ENCODE measurements at places on chromosomes 11 and 22. TPM values are rescaled to one million over a fixed set of nuclear protein-coding genes. Genes with fewer than 3 reads are reported as not detected.

Gene DMC1
- total RNA-seq: 0.78 TPM

Gene MUC5AC
- under 0.01 TPM for total RNA-seq

Gene CNGA4
- not detected for total RNA-seq

Gene MOGAT2
- total RNA-seq: not detected

Gene NXPE2
- not detected for total RNA-seq

Gene SLC29A2
- 14.2 TPM for total RNA-seq

Gene USP2
- total RNA-seq: 3.9 TPM

DNA sequence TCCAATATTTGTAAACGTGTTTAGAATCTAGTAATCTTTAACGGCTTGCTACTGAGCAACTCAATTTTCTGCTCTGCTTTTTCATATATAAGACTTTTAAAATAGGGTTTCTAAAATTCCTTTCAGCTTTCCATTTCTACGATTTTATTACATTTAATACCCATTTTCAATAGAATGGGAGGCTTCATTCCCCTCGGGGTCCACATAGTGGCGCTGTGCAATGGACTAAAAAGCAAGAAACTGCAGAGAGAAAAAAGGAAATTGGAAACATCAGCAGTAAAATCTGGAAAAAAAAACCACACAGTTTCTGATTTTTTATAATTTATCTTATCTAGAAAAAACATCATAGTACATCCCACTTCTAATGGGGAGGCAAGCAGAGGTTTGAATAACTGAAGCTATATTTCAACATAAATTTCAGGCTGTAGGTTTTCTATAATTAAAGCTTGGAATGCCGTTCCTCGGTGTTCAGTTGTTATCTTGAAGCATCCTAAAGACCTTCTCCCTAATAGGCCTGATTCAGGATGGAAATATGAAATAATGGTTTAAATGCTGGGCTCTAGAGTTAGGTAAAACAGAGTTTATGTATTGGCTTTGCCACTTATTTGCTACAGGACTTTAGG lies 18.7 kb upstream of the JHY start:
- peak; percentile 62 for DNase-seq

DNA sequence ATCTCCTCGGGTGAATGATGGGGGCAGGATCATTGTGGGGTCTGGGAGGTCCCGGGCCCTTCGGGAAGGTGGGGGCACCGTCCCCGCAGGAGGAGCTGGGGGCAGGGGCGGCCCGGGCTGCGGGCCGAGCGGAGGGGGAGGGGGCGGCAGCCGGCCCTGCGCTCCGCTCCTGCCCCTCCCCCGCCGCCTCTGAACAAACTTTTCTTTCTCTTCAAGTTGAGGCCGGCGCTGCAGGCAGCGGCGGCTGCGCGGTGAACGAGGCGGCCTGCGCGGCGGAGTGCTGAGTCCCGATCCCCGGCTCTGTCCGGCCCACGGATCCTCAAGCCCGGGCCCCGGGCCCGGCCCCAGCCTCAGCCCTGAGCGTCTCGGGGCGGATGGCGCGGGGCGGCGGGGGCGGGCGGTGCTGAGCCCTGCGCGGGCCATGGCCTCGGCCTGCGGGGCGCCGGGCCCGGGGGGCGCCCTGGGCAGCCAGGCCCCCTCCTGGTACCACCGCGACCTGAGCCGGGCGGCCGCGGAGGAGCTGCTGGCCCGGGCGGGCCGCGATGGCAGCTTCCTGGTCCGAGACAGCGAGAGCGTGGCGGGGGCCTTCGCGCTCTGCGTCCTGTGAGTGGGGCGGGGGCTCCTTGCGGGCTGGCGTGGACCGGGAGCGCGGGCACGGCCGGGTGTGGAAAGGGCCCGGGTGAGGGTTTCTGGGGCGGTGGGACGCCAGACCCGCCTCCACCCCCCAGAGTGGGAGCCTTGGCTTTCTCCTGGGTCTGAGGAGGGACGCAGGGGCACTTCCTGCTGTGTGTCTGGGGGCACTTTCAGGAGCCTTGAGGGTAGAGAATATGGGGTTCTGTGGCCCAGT lies at the start of gene INPPL1:
TSS of gene INPPL1 (plus strand) at position 204 of the 847 bp plus-strand sequence. CDS start at position 422, 218 bp downstream.
- peak; percentile 65 for DNase-seq

GRCh38 chr11:1307998-1308742 lies 1.3 kb downstream of the TOLLIP start:
- peak; percentile 67 for DNase-seq

DNA sequence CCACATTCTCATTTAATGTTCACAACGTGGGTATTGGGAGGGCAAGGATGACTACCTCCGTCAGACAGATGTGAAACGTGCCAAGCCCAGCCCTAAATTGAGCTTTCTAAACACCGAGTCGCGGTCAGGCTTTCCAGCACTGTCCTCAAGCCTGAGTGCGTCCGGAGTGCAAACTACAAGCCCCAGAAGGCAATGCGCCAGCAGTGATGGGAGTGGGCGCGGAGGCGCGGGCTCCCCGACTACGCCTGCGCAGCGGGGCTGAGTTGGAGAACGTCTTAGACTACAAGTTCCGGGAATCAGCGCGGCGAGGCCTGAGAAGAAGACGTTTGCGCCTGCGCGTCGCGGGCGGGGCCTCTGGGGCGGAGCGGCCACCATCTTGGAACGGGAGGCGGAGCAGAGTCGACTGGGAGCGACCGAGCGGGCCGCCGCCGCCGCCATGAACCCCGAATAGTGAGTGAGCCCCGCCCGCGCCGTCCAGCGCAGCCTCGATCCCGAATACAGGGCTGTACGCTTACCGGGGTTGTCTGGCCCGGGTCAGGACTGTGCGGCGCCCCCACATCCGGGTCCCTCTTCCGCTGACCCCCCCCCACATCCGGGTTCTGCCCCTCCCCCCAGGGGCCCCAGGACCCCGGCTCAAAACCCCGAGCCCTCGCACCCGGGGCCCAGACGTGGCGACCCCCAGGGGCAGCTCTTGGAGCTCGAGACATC lies at the start of gene RAB1B:
TSS of gene RAB1B (plus strand) at position 396 of the 708 bp plus-strand sequence. CDS start at position 437, 41 bp downstream.
- peak; percentile 100 for DNase-seq

DNA sequence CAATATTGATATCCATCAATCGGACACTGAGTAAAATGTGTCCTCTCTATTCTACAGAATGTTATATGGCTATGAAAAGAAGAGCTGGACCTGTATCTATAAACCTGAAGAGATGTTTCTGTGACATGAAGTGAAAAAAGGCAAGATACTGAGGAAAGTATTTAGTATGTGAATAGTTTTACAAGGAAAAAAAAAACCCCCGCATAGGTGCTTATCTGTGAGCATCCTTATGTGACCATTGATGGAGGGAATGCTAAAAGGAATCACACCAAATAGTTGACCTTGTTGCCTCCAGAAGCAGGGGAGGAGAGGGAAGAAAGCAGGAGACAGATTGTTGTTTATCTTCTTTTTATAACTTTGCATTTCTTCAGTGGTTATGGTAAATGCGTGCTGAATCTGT lies 661 bp upstream of the PRG2 start:
- DNase-seq: no peak

GRCh38 chr11:4467811-4468606 lies 14.4 kb upstream of the OR52K1 start:
- no peak for DNase-seq

DNA sequence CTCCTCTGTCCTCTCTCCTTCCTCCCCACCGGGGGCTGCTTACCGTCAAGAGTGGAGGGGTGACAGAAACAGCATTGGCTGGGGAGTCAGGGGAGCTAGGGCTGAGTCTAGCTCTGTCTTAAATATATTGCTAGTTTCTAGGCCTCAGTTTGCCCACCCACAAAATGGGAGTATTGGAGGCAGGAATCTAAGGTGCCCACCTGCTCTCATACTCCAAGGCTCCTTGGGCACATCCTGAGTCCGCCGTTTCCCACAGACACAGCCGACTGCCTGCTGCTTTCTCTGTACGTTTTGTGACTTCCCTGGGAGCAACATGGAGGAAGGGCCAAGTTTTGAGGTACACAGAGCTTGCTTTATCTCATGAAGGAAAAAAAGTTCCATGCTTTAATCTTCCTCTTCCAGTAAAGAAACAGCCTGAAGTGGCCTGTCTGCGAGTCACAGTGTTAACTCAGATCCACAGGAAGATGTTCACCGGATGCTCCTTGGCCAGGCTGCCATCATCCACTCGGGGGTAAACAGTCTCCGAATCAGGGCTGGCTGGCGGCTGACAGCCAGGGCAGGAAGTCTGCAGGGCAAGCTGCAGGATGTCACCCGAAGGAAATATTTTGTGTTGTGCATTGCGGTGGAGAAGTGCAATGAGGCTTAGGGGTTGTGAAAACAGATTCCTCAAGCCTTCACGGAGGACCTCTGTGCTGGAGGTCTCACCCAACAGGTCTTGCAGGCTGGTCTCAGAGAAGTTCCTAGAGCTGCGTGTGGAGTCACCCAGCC lies 11.0 kb upstream of the CERK start:
- no peak for DNase-seq

All from body of pancreas (tissue), 4 donors.